Endodermal cell (in vitro differentiated cells): ENCODE measurements at places on chromosomes 5 and 9.

GRCh38 chr5:161899590-161899989 lies 51.7 kb downstream of the GABRA1 start:
- DNase-seq = no peak

- no peak for DNase-seq
These were observed 34.0 kb upstream of the HOMER1 start for GRCh38 chr5:79547982-79548381.

DNA sequence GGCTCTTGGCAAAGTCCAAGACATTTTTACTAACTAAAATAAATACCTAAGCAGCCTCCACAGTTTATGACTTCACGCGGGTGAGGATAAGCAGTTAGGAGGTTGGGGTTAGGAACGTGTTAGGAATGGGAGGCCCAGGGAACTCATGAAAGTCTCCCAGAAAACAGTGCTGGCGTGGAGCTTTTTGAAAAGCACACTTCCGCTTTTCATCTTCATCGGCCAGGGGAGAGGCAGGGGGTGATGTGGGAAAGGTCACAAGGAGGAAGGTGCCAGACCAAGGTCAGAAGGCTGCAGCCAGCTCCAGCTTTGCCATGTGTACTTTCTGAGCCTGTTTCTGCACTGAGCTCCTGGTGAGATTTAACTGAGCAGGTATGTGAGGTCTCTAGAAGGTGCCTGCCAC lies 149.0 kb downstream of the PHF2 start:
- no peak for DNase-seq

- DNase-seq = no peak
These were observed 288.0 kb downstream of the ELAVL2 start for GRCh38 chr9:23538067-23538402.

- DNase-seq = no peak
These were observed 42.6 kb downstream of the GCNT4 start for GRCh38 chr5:75009556-75010345.

GRCh38 chr5:56759521-56760216 lies 55.7 kb upstream of the MAP3K1 start:
- no peak for DNase-seq

DNA sequence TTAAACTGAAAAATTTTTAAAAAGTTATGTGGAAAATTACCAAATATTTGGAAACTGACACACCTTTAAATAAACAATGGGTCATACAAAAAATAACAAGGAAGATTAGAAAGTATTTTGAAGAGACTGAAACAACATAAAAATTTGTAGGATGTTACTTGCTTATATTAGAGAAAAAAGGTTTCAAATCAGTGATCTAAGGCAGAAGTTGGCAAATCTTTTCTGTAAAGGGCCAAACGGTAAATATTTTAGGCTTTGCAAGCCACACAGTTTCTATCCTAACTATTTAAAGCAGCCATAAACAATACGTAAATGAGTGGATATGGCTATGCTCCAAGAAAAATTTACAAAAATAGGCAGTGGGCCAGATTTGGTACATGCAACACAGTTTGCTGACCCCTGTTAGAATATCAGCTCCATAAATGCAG lies 81.3 kb downstream of the OXCT1 start:
- no peak for DNase-seq

- peak; percentile 46 for DNase-seq
These were observed 64.1 kb downstream of the SEMA4D start for GRCh38 chr9:89433826-89434225.

GRCh38 chr9:32524892-32525708 lies 896 bp downstream of the RIGI start:
- peak; percentile 75 for DNase-seq

- DNase-seq = no peak
These were observed 190.7 kb downstream of the KCTD16 start for GRCh38 chr5:144361406-144361805.

DNA sequence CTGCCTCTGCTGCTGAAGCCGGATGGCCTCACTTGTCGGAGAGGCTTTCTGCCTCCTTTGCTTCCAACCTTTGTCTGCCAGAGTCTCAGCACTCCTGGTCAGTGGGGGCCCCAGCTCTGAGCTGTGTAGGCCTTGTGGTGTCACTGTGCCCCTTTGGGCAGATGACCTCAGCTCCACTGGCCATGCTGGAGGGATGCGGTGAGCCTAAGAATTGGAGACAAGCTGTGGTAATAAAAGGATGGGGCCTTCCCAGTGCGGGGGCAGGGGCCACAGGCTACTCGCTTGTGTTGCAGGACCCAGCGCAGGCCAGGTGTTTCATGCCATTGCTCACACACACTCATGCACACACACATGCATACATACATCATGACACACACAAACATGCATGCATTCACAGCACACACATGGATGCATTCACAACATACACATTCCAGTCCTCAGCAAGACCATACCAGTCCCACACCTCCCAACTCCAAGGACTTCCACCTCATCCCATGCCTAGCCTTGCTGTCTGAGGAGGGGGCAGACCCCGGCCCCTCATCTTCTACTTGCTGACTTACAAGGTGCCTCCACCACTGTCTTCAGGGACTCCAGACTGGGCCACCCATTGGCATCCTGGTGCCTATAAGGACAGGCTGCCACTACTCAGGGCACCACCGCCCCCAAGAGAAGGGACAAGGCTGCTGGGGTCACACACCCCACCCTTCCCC lies 237.7 kb downstream of the SYK start:
- no peak for DNase-seq
